Memory B cell (primary cell): ENCODE measurements at places on chromosomes 6 and 20.

DNA sequence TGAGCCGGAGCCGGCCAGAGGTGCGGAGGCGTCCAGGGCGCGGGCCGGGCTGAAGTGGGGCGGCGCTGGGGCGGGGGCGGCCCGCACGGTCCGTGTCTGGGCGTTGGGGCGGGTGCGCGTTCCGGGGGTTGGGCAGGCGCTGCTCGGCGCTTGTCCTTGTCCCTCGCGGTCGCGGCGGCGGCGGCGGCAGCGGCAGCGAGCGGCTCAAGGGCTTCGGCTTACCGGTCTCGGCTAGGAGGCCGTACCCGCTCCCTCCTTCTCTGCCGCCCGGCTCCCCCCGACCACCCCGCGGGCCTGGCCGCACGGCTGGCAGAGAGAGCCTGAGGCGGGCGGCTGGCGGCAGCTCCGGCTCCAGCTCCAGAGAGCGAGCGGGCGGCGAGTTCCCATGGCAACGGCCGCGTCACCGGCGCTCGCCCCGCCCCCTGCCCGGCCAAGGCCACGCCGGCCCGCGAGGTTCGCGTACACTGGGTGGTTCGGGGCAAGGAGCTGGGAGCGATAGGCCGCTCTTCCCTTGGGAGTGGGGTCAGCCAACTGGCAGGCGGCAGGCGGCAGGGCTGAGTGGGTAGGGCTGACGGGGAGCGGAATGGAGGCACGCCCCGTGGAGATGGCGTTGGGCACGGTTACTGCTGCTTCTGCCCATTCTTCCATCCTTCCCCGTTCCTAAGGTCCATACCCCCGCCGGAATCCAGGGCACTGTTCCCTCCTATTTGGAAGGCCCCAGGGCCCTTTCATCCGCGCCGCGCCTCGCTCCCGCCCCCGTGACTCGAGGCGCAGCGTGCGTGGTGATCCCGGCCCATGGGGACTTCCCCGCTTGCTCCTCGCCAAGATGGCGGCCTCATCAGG is at the start of gene LRRC73:
LRRC73 (minus strand) TSS at position 363 of the 843 bp plus-strand sequence. CDS start 561 bp downstream, outside the sequence.
- DNase-seq: peak; percentile 76

DNA sequence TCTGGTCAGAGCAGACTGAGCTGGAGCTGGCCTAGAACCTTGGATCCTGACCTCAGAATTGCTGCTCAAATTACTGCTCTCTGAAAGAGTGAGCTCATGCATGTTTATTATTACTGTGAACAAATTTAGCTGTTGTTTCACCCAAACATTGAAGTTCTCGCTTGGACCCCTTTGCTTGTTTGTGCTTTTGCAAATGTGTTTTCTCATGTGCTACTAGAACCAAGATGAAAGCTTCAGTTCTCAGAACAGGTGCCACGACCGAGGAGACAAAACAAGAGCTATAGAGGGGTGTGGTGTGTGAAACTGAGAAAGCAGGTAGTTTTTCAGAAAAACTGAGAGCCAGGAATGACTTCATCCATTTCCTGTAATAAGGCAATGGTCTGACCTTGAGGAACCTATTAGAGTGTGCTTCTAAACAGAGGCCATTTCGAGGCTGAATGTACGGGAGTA is 50.0 kb upstream of the ESR1 start:
- DNase-seq: no peak

DNA sequence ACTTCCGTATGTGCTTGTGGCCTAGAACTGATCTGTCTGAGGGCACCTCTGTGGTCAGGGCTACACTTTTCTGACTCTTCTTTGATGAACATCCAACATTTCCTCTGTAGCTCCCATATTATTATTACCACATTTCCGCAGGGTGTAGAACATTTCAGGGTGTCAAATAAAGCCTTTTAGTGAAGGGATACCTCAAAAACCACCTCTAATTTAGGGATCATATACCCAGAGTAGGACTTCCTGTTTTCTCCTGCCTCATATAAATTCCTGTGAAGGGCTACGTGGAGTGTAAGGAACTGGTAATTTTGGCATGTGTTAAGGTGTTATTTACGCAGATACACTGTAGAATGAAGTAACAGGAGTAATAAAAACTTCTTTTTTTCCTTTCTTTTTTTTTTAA is 5.5 kb upstream of the MUC22 start:
- no peak for DNase-seq

GRCh38 chr20:51233345-51233744 is 210.4 kb upstream of the KCNG1 start:
- no peak for DNase-seq

DNA sequence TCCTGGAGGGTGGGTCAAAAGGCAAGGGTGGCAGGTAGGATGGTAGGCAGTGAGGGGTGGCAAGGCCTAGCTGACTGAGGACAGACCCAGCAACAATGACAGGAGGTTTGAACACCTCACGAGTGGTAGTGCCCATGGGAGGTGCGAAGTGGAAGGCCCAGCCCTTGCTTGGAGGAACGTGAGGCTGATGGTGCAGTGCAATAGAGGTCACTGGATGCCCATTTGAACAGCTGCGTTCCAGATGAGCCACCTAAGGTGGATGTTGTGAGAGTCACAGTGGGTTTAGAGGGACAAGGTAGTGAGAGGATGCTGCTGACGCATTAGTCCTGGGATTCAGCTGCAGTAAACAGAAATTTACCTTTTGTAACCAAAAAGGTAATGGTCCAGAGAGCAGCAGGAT is 15.6 kb downstream of the TMEM74B start:
- DNase-seq: no peak

DNA sequence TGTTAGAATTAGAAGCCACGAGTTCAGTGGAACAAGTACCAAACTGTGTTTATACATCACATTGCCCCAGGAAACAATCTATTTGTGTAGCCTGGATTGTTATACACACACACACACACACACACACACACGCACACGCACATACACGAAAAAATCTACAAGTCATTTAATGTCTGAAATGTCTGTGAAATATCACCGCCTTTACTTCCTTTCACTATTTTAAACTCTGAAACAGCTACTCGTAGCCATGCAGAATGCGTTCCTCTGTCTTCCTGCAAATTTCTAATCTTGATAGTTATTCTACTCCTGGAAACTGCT is 84.4 kb upstream of the SCAF8 start:
- DNase-seq: no peak

DNA sequence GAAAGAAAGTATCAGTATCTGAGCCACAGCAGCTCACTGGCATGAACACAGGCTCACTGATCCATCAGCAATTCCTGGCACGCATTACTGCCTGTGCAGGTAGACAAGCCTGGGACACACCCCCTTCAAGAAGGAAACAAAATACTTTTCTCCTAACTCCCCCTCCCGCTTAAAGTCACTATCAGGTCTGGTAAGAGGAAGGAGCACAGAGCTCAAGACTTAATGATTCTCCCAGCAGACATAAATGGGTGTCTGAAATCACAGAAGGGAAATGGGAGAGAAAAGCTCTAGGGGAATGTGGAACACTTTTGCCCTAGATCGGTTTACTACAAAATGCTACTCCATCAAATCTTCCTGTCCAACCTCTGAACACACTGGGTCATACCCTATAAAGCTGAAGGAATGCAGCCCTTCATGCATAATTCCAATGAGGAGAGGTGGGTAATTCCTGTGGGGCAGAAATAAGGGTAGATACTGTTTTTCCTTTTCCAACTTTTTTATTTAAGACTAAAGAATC is at the start of gene ADGRF1:
ADGRF1 (minus strand) TSS at position 58 of the 517 bp plus-strand sequence. CDS start 13,271 bp downstream, outside the sequence.
- DNase-seq: no peak

DNA sequence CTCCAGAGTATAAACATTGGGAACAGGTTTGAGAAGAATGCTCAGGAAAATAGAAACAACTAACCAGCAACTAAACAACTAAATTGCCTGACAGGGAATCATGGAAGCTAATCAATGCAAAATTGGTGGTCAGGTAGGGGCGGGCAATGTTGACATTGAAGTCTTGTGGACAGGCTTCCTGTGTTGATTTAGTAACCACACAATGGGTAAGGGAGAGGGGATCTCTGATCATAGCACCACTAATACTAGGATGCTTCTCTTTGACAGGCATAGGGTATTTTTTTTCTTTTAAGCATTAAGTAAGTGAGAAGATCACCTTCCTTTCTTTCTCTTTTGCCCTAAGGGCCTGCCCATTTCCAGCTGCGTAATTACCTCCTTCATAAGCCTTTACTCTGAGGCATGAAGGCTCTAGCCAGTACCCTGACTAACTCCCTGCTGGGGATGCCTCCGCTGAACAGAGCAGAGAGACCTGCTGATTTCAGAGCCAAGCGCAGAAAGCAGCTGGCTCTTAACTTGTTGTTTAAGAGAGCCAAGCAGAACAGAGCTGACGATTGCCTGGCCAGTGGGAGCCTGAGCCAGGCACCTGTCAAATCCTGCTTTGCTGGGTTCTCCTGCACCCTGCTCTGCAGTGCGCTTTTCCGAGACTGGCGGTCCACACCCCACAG is 118.7 kb downstream of the BMP2 start:
- DNase-seq: no peak

DNA sequence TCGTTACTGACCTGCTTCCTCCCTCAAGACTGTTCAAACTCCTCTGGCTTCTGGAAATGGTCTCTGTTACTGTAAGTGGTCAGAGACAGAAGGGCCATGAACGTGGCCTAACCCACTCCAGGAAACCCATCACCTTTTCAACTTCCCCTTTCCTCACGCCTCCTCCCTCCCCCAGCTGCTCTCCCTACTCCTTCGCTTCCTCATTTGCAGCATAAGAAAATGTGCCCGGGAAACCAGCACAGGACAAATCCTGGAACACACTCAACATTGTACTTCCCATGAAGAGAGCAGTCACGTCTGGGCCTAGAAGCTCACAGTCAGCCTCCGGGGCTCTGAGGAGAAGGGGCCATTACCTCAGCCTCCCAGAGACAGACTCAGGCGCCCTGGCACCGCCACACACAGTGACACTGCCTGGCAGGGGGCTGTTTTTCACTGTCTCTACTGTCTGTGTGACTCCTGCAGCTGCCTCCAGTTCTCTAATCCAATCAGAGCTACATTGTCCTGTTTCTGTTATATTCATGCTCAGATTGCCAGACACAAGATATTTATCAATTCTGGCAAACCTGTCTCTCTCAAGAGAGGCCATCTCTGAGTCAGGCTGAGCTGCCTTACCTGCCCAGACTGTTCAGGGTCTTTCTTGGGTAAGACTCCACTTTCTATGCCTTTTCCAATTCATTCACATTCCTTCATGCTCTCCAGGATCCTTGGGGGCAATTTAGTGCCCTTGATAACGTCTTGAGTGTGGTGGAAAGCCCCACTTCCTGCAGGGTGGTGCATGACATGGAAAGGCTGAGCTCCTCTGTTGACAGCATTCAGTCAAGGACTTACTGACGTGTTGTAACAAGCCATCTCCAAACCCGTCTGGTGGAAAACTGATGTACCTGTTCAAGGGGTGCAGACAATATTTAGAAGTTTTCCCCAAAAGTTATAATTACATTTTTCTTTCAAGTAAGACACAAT is 242.2 kb downstream of the HIVEP2 start:
- DNase-seq: no peak

DNA sequence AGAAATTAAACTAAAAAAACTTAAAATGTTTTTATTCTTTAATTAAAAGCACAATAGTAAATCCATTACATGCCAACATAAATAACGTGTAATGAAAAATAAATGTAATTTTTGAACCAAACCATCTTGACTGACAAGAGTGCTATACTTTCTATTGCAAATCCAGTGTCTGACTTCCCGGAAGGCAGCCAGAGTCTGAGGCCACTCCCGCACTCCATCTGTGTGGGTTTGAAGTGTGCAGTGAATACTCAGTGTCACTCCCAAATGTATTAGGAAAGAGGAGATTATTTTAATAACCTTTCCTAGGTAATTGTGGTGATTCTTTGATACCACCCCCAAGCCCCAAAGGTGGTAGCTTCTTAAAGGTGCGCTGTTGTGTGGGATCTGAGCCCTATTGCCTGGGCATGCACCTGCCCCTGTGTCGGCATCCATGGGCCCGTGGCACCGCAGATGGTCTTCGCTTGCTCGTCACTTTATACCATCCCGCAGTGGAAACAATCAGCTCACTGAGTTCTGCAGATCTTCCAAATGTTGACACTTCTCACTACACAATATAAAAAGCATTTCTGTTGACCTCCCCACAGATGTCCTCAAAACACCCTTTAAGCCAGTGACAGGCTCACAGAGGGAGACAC is 391.2 kb downstream of the THBS2 start:
- DNase-seq: no peak

DNA sequence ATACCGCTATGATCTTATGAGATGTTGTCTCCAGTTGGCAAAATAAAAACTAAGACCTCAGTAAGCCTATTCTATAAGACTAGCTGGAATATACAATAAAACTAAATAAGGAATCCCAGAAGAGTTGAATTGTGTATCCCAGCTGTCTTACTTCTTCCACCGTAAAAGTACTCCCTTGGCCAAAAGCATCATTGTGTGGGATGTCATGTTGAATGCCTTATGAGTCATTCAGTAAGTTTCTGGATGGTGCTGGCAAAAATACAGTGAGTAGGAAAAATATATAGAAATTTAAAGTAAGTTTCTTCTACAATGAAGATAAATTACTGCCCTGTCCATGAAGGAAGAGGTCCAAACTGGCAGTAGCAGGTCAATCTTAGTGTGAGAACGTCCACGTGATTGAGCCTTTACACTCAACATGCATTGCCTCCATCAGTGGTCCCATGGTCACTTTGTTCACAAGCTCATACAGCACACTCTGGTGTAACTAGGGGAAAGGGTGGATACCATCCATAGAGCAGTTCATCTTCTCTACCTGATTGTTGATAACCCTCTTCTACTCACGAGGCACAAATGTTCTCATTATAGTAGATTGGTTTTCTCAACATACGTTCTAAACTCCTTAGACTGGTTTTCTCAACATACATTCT is 13.7 kb upstream of the ZNF318 start:
- no peak for DNase-seq

DNA sequence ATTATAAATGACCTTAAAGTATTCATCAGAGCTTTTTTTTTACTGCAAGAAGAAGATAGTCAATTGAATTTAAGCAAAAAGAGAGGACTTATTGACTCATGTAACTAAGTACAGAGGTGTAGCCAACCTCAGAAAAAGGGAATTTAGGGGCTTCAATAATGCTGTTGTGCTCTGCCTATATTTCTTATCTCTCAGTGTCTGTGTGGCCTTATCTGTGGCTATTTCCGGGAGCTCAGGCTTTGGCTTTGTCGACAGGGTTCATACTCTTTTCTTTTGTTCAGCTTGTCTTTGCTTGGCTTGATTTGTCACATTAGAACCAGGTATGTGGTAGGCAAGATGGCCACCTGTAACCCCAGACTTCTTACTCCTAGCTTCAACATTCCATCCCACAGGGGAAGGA is 38.6 kb upstream of the FABP7 start:
- DNase-seq: no peak

DNA sequence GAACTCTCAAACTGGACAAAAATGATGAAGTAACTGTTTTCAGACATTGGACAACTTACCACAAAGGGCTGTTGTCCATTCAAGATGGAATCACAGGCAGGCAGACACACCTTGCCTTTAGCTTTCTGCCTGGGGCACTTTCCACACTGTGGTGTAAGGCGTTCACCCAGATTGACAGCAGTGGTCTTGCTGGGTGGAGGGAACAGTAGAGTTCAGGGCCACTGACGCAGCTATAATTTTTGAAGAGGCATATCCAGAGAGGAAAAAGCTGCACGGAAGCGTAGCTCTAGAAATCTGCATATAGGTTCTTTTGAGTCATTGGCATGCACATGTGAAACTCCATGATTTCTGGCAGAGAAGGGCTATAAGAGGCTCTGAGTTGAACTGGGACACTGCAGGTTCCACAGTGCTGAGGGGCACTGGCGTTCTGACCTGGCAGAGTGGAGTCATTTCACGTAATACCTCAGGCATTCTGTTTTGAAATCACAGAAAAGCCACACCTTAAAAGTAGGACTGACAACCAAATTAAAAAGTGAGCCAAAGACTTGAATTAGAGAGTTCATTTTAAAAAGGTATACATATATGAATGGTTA is 105.0 kb upstream of the EDN1 start:
- no peak for DNase-seq
